Fibroblast of skin of left quadriceps (primary cell): ENCODE measurements at places on chromosomes 6 and 20.

- no peak for DNase-seq
These were observed 7.4 kb downstream of the CEP85L start for GRCh38 chr6:118644007-118644406.

GRCh38 chr6:136323431-136324112 is 33.9 kb upstream of the BCLAF1 start:
- DNase-seq: no peak

GRCh38 chr6:31402324-31403282 is 792 bp upstream of the MICA start:
- DNase-seq: no peak

GRCh38 chr6:100704961-100705360 is 176.2 kb downstream of the ASCC3 start:
- no peak for DNase-seq

- DNase-seq: no peak
These were observed 11.0 kb upstream of the SLC22A1 start for GRCh38 chr6:160110586-160111123.

DNA sequence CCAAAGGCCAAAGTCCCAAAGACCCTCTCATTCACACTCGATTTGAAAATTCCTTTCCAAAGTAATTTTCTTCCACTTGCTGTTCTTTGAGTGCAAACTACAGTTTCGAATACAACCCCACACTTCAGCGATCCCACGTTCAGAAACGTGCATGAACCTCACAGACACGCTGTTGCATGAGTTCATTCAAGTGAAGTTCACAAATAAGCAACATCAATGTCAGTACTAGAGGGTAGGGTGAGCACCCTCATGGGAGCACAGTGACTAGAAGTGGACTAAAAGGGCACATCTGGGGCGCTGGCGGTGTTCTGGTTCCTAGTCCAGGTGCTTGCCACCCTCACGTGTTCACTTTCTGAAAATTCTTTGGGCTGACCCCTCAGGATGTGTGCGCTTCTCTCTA is 59.0 kb downstream of the FAM50B start:
- no peak for DNase-seq

DNA sequence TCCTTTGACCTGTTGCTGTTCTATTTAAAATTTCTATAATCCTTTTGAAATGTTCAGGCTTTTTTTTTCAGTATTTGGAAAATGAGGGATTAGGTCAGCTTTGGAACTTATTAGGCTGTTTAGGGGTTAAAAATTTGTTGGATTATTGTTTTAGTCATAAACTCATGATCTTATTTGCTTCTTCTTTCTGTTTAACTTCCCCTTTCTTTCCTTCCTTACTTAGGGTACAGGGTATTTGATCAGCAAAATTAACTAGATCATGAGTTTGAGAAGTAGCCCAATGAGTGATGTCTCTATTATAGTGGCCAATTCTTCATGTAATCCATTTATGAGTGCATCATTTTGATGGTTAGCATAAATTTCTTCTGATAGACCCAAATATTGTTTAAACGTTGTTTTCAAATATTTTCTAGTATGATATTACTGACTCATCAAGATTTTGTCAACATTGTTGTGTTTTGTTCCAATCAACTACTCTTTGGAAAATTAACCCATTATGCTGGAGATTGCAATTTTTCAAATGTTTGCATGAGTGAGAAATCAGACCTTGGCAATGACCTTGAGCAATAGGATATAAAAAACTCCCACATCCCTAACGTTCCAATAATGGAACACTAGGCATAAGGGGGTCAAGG is 94.4 kb downstream of the OTOR start:
- no peak for DNase-seq

DNA sequence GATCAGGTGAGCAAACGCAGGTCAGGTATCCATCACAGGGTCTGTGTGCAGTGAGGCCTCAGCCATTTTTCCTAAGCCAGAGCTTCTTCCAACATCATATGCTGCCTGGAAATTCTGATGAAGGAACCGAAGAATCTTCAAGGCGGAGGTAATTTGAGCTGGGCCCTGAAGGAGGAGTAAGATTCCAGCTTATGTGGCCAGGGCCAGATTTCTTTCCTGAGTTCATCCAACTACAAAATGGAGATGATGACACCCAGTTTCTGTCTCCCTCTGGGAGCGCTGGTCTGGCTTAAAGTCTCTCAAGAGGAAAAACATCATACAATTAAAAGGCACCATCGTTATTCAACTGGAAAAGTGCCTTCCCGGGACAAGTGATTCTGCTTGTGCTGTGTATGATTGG is 6.9 kb upstream of the MANBAL start:
- peak; percentile 60 for DNase-seq

DNA sequence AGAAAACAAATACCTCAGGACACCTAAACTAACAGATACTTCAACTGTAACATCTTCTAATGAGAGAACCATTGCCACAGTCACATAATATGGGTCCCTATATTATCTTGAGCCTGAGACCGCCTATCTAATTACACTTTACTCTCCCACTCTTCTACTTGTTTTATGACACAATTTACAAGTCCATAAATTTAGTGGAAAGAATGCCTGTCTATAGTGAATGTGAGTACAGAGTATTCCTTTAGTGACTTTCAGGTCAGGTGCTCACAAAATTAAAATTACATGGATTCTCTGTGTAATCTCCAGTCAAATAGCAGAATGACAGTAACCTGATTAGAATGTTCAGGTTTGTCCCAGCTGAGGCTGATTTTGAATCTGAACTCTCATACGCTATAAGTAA is 624.1 kb downstream of the PKHD1 start:
- DNase-seq: no peak

DNA sequence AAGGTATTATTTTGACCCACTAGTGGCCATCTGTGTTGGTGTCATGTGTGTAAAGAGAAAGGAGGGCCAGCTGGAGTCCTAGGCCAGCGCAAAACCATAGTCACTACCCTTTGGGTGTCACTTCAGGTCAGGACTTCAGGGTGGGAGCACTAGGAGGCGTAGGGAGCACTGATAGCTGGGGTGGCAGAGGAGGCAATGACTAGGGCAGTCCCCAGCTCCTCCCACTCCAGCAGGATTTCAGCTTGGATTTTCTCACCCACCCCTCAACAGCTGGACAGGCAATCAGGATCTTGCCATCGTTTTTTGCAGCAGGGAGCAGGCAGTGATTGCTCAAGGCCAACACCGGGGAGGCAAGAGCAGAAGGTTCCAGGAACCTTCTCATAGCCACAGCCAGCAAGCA is 4.2 kb upstream of the HLA-DOA start:
- no peak for DNase-seq

GRCh38 chr6:157276731-157277130 is 46.6 kb downstream of the TMEM242 start:
- no peak for DNase-seq

- DNase-seq: no peak
These were observed 237.6 kb upstream of the AFDN start for GRCh38 chr6:167588920-167589614.

- DNase-seq: no peak
These were observed 1424.6 kb upstream of the ADGRB3 start for GRCh38 chr6:67210450-67210849.

GRCh38 chr6:14132244-14132920 is 14.8 kb downstream of the CD83 start:
- DNase-seq: no peak

GRCh38 chr6:72642435-72642834 is 20.6 kb downstream of the KCNQ5 start:
- DNase-seq: no peak

- no peak for DNase-seq
These were observed 24.6 kb upstream of the SERPINB1 start for GRCh38 chr6:2866171-2866846.

DNA sequence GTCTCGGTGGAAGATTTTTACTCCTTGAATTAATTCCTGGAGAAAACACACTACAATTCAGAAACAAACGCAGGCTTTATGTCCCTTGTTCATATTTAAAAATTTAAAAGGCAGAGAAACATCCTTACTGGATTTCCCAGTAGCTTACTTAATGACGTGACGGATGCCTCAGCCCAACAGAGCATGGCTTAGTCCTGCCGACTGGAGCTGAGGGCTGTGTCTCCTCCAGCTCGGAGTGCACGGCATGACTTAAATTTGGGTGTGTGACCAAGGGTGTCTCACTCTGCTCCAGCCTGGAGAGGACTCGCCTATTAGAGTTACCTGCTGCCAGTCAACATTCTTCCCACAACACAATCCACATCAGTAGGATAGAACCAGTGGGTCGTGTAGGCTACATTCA is 107.1 kb downstream of the PSMB1 start:
- no peak for DNase-seq

DNA sequence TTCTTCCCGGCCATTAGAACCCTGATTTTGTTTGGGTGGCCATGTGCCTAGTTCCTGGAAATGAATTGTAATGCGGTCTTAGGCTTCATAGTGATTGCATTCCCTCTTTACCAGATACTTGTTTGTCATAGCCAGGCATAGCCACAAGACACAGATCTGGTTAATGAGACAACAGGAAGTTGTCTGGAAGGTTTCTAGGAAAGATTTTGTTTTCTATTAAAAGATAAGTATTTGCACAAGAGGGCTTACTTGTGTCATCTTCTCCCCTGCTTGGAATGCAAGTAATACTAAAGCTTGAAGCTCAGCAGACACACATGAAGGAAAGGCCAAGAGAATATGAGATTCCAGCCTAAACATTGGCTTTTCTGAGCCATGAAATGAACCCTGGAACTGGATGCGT is 12.9 kb downstream of the FARS2 start:
- DNase-seq: no peak

DNA sequence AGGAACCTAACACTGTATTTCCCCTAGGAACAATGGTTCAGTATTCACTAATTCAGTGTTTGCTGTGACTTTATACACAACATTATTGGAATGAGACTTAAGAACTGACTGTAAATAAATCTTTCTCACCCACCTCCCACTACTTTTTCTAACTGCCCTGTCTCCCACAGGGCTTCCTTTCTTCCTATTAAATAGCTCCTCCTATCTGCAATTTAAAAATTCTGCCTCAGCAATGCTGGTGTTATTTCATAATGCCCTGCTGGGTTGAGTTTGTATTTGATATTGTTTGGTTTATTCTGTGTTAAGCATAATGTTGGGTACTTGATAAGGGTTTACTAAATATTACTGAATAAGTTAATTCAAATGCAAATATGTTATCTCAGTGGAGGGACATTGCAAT is 573.1 kb upstream of the RNF217 start:
- DNase-seq: no peak

GRCh38 chr20:44356353-44356723 is 839 bp downstream of the HNF4A start:
- no peak for DNase-seq

DNA sequence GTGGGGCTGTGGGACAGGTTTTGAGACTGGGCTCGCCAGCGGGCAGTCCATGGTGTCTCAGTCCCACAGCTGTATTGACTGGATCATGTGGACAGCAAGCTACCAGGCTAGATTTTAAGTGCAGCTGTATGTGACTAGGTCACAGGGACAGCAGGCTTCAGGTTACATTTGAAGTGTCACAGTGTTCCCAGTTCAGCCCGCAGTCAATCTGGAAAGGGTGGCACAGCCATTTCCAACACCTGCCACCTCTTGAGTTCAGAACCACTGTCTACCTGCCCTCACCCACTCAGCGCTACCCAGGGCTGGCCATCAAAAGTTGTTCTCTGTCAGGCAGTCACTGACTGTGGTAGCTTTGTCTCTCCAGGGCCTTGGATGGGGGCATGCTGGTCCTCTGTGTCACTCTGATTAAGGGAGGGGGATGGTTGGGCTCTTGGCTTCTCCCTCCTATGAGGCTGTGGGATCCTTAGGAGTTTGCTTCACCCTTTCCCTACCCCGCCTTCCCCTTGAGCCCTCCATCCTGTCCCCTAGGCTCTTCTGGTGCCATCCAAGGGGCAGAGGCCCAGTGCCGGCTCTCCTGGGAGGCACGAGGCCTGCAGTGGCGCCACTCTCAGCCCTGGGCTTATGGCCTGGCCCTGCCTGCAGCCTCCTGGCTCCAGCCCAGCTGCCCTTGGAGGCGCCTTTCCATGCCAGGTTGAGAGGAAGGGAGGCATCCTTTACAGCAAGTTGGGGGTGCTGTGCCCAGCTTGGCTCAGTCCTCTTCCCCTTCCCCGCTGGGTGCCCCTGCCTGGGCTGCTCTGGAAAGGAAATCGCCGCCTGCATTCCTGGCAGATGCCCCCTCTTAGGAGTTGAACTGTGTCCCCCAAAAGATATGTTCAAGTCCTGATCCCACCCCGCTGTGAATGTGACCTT is 44.9 kb downstream of the PNLDC1 start:
- no peak for DNase-seq

DNA sequence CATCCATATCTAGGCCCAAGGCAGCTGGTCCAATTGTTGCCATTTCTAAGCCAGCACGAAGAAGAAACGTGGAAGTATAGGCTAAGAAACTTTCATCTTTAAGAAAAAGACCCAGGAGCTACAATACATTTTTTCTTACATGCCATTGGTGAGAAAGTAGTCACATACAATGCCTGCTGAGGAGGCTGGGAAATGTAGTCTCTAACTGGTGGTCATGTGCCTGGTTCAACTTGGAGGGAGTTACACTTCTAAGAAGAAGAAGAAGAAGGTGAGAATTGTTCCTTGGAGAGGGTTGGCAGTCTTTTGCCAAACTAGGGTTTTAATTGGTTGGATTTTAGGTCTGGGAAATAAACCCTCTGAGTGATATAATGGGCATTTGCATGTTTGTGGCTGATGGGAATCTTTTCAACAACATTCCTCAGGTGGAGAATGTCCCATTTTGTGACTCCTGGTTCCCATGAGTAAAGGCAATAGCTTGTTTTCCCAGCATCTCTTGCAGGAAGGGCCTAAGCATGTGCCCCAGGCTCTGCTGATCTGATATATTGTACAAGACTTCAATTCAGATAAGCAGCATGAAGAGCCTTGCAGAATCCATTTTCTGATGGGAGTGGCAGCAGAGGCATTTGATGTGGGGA is 47.0 kb upstream of the PREP start:
- DNase-seq: no peak

GRCh38 chr6:89763550-89763949 is 56.0 kb downstream of the MDN1 start:
- no peak for DNase-seq

GRCh38 chr20:19348582-19348981 is 136.1 kb downstream of the SLC24A3 start:
- DNase-seq: no peak

GRCh38 chr6:95545686-95546085 is 31.6 kb upstream of the MANEA start:
- no peak for DNase-seq

DNA sequence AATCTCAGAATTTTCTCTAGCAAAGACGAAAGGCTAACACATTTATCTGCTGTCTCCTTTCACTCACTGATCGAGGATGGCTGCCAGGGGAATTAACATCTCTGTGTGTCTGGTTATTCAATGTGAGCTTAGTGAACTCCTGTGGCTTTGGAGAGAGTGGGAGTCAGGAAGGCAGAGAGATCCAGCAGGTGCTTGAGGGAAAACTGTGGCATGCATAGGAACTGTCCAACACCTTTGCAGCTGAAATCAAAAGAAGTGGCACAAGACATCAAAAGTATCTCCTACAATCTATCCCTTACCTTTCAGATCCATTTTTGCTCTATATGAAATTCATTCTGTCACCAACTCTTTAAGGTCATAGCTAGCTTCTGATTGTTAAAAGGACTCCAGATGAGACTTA is 11.8 kb upstream of the FAM184A start:
- DNase-seq: no peak
